ENCODE measurements at places on chromosomes 7 and 10. TPM values are rescaled to one million over a fixed set of nuclear protein-coding genes. Genes with fewer than 3 reads are reported as not detected.

Gene PTF1A
- total RNA-seq, result not detected

GRCh38 chr7:129205987-129206785 is 17.8 kb downstream of the SMO start:
- DNase-seq, result no peak

Gene FOXI2
- not detected for total RNA-seq

DNA sequence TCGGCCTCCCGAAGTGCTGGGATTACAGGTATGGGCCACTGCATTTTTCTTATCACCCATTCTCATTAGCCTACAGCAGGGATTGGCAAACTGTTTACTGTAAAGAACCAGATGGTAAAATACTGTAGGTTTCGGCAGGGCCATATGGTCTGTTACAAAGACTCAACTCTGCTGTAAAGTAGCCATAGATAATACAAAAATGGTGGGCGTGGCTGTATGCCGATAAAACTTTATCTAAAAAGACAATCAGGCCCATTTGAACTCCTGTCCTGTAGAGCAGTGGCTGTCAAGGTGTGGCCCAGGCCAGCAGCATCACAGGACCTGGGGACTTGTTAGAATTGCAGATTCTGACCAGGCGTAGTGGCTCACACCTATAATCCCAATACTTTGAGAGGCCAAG is 134.3 kb downstream of the CUX1 start:
- DNase-seq, result no peak

Gene CCZ1
- 102 TPM for total RNA-seq

Gene ZNF467
- total RNA-seq, result 0.26 TPM

GRCh38 chr7:138033241-138033640 is 31.4 kb upstream of the CREB3L2 start:
- DNase-seq, result no peak

Gene COL13A1
- 2.6 TPM for total RNA-seq

DNA sequence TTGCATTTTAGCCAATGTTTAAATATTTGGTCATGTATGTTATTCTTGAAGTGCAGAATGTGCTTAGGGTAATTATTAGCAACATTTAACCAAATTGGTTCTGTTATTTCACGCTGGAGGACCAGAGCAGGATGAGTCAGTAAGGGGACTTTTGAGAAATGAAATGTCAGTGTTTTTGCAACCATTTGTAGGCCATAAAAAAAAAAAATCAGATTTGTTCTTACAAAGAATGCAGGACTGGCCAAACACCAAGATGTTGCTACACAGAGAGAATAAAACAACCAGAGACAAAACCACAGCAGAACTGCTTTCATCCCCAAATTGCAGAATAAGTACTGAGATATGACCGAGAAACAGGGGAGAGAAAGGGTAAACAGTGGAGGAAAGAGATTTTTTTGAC is 62.1 kb downstream of the TPST1 start:
- peak; percentile 90 for DNase-seq

Gene PRR15
- not detected for total RNA-seq

DNA sequence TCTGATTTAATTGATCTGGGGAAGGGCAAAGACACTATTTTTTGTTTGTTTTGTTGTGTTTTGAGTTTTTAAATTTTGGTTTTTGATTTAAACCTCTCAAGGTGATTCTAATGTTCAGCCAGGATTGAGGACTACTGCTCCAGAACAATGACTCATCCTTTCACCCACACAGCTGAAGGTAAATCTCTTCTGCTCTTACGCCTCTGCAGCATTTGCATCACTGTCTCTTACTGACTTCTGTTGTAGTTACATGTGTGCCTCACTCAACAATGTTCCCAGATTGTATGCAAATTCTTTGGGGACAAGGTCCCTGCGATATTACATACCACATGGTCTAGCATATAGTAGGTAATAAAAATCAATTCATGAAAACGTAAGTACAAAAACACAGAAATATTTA is 467.5 kb upstream of the LRRN3 start:
- no peak for DNase-seq

Gene CPED1
- total RNA-seq, result 71.4 TPM

DNA sequence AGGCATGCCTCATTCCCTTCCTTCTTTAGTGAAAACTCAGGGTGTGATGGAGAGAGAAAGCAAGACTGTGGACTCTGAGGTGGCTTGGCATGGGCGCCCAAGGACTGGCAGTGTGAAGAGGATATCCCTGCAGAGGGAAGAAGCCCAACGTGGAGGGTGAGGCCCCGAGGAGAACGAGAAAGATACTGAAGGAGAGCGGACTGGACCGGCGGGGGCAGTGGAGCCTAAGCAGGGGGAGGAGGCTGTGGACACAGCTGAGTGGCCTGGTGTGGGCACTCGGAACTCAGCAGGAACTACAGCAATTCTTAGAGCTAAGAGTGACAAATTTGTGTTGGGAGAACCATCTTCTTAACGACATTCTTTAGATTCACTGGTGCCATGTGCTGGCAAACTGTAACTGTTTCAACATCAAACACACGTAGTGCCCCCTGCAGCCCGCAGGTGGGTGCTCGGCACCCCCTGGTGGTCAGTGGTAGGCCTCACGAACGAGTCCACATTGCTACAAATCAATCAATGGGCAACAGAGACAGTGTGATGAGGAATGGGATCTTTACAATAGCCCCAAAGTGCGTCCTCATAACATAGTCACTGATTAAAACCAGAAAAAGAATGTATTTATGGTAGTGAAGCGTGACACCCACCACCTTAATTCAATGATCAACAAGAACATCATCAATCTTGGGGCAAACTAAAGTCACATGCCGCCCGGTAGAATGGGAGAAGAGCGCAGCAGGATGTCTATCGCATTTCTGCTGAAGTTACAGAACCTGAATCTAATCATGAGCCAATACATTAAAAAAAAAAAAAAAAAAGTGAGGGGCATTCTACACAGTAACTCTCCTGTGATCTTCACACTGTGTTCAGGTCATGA is 2.0 kb upstream of the SFTPA1 start:
- DNase-seq, result peak; percentile 8

Gene PCDH15
- total RNA-seq, result 0.11 TPM

DNA sequence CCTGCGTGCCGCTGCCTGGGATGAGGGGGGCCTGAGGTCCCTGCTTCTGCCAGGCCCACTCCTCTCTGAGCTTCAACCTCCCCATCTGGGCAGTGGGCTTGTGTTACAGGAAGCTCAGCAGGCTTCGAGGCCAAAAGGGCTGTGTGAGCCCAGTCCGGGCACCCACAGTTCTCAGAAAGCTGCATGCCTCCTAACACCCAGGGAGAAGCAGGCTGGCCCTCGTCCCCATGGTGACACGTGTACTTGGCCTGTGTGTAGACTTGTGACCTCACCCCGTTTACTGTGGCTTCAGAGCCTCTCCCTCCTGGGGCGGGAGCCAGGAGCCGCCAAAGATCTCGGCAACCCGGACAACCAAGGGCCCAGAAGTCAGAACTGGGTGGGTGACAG is 2.2 kb upstream of the GRIFIN start:
- DNase-seq, result peak; percentile 33

Gene CALML3
- total RNA-seq, result not detected

Gene CELF2
- 59.5 TPM for total RNA-seq

DNA sequence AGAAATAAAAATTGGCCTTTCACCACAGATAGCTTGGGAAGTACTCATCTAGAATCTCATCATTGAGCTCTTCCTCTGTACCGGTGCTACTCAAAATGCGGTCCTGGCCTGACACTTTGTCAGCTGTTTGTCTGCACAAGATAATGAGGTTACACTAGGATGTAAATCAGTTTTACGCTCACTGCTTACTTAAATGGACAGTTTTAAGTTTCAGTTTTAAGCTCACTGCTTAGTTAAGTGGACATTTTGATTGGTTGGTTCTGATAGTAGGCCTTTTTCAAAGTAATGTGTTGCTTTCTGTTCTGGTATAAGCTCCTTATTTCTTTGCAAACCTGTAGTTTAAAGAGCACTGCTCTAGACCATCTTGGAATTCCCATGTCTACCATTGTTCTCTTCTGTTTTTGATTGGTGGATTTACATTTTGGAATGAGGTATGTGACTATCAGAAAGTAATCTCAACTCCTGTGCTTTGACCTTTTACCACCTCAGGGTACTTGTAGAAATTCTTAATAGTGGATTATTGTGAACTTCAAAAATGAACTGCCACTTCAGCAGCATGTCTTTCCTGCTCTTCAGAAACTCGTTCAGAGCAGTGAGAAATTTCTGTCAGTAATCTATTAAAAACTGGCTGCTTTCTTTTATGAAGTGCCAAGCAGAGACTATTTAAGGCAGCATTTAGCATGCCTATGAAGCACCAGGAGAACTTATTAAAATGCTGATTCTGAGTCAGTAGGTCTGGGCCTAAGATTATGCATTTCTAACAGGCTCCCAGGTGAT is 55.0 kb downstream of the C1GALT1 start:
- no peak for DNase-seq

- DNase-seq, result peak; percentile 49
Measured at GRCh38 chr10:46523962-46524471, 32.4 kb downstream of the GPRIN2 start.

DNA sequence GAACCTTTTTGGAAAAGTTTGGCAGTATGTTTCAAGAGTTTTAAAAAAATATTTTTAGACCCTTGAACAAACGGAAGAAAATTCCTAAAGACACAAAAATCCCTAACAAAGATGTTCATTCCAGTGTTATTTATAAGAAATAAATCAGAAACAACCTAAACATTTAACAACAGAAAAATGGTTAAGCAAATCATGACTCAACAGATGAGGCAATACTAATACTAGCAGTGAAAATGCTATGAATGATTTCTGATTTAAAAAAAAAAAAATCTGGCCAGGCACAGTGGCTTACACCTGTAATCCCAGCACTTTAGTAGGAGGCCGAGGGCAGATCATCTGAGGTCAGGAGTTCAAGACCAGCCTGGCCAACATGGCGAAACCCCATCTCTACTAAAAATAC is 61.0 kb downstream of the ARHGAP12 start:
- DNase-seq, result no peak

DNA sequence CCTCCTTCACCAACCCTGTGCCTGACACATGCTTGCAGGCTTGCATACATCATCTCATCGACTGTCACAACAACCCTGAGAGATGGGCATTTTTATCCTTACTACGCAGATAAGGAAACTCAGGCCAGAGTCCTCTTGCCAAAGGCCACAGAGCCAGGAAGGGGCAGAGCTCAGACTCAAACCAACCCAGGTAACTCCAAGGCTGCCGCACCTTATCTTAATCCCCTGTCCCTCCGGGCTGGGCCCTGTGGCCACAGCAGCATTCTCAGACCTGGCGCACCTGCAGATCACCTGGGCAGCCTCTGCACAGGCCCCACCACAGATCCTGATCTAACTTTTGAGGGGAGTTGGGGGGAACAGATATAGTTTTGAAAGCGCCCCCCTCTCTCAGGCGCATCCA is 35.1 kb downstream of the SORBS1 start:
- no peak for DNase-seq

- DNase-seq, result no peak
Measured at GRCh38 chr7:120724448-120724847, 133.5 kb downstream of the TSPAN12 start.

DNA sequence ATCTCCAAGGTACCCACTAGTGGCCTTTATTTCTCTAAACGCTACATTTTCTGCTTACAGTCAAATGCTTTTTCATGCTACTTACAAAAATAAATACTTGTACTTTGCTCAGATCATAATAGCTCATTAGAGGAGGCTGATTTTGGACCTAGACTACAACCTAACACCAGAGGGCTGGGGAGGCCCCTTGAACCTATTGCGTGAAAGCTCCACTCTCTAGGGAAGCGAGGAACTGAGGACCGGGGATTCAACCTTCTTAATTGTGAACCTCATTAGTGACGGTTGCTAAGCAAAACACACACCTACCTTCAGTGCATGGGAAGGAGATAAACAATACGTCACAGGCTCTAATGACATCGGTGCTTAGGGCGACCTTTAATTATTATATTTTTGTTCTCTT is 92.1 kb downstream of the EBF3 start:
- DNase-seq, result no peak

Gene FKBP14
- 28.9 TPM for total RNA-seq

DNA sequence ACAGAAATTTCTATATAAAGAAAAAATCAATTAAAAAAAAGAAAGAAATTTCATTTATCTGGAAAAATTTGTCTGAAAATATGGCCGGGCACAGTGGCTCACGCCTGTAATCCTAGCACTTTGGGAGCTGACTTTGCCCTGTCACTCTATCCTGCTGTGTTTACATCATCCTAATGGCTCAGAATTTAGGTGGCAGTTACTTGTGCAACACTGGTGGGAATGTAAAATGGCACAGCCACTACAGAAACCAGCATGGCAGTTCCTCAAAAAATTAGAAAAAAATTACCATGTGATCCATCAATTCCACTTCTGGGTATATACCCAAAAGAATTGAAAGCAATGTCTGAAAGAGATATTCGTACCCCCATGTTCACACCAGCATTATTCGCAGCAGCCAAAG is 405.2 kb upstream of the AUTS2 start:
- DNase-seq, result no peak

DNA sequence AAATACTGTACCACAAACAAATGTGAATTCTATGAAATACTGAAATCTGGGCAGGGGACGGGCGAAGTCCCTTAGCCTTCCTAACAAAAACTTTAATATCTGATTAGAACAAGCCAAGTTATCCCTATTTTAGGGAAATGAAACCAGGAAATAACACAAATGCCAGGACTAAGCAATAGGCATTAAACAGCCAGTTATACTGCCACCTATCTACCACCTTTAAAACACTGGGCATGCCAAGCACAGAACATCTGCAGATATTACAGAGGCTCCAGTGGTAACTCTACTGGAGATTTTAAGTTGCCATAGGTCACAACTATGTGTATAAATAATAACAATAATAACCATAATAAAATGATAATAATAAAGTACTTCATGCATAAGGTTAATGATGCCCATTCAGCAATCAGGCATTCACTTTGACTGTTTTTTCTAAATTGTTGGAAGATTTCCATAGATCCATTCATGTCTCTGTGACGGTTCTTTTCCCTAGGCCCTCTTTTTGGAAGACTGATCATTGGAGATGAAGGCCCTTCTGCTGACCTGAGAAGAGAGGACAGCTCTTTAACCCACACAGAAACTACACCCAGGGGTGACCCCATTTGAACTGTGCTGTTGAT is 195.7 kb downstream of the CACNA2D1 start:
- peak; percentile 39 for DNase-seq

DNA sequence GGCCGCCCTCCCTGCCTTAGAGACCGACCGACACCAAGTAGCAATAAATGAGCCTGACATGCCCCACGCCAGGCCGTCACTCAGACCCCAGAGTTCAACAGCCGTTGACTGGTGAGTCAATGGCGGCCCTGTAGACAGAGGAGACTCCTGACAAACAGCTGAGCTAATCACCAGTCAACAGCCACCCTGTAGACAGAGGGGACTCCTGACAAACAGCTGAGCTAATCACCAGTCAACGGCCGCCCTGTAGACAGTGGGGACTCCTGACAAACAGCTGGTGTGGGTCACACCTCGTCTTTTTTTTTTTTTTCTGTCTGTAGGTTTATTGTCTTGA is 16.9 kb upstream of the KNDC1 start:
- no peak for DNase-seq

Gene TAC1
- total RNA-seq, result not detected

Gene SYT15
- total RNA-seq, result not detected

- DNase-seq, result no peak
Measured at GRCh38 chr10:69497611-69498390, 46.5 kb downstream of the TSPAN15 start.

Data from LHCN-M2 (cell line).